ENCODE measurements at places on chromosomes 4 and X.

DNA sequence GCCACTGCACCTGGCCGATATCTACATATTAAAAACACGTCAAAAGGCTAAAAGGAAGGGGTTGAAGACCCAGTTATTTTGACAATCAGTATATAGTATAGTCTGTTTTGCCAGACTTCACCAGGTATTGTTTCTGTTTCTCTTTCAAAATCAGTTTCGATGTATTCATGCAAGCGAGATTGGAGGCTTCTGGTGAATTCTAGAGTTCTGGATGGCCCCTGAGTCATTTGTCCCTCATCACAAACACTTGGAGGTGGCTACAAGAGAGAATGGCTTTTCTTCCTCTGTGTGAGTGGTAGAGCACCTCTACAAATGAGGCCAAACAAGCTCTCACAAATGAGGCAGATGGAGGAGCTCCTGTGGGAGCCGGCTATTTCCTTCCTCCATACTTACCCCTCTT, 68.6 kb upstream of the ADGRG2 start:
- no peak for DNase-seq

DNA sequence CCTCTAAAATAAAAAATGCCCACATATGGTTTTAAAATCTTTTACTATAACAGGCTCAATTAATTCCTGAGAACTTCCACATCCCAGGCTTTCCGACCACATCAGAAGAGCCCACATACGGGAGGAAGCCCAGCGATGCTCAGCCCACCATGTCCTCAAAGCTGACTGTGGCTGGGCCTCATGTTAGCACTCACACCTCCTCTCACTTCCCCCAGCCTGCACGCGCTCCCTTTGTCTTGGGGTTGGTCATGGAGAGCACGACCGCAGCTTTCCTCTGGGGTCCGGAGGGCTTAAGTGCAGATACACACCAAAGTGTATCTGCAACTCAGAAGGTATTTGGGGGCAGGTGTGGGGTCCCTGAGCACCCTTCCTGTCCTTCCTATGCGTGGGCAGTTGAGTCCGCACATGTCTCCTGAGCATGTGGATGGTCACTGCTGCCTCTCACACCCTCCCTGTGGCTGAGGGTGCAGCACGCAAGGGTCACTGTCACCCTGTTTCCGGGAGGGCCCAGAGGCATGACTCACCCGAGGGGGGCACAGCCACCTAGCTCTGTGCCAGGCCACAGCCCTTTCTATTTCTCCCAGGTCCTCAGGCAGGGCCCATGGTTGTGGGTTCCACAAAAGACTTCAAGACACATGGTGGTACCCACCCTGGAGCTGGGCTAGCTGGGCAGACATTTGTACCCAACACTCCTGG, 21.2 kb downstream of the WDR1 start:
- DNase-seq: no peak

- no peak for DNase-seq
These were observed 144.9 kb downstream of the SPANXA1 start for GRCh38 chrX:141439651-141440050.

GRCh38 chrX:106302304-106302703, 134.2 kb downstream of the PWWP3B start:
- DNase-seq: no peak

DNA sequence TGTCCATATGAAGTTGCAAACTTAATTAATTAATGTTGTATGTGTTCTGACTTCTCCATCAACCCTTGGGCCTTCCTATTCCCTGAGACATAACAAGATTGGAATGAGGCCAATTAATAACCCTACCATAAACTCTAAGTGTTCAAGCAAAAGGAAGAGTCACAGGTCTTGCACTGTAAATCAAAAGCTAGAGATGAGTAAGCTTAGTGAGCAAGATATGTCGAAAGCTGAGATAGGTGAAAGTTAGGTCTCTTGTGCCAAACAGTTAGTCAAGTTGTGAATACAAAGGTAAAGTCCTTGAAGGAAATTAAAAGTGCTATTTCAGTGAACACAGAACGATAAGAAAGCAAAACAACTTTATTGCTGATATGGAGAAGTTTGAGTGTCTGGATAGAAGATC, 58.2 kb upstream of the GPRIN3 start:
- DNase-seq: no peak

DNA sequence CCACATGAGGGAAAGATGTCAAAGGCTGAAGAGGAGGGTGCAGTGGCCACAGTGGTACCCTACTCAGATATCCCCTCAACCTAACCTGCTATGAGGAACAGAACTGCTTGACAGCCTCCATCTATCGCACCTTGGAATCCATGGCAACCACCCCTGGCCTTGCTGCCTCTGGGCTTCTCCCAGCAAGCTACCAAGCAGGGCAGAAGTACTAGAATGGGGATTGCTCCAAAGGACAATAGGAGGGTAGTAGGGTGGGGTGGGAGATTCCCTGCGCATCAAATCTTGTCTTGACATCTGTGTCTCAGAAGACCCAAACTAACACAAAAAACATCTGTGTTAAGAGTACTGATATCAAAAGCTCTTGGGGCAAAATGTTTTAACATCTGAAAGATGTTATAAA, 118.2 kb downstream of the FBXW7 start:
- no peak for DNase-seq

DNA sequence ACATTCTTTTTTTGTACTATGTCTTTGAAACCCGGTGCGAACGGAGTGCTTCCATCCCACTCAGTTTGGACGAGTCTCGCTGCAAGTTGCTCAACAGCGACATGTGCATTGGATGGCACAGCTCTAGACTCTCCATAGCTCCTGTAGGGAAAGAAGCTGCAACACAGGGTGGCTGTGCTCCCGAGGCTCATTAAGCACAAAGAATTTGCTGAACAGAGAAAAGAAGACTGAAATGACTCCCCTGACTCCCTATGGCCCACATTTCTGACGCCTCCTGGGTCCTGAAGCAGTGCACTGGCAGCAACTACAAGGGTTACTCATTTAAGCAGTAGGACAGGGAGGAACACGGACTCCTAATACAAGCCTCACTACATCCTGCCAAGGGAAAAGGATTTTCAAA, 127.4 kb downstream of the SH3RF1 start:
- DNase-seq: no peak

DNA sequence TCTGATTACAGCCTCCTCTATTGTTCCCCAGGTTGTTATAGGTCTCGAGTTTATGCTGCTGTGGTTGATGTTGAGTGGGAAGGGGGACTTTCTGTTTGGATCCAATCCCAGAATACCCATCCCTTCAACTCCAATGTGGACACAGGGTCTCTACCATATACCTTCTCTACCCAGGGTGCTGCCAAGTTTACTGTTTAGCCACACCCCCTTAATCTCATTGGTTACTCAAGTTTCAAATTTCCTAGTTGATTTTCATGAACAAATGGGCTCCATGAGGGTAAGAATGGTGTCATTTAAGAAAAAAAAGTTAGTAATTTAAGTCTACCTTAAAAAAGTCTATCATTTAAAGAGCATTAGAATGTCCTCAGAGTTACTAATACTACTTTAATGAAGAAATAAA, 3.6 kb upstream of the SPP1 start:
- no peak for DNase-seq

Measured in central memory CD4-positive, alpha-beta T cell (primary cell).